ENCODE measurements at places on chromosomes 13 and 19.

DNA sequence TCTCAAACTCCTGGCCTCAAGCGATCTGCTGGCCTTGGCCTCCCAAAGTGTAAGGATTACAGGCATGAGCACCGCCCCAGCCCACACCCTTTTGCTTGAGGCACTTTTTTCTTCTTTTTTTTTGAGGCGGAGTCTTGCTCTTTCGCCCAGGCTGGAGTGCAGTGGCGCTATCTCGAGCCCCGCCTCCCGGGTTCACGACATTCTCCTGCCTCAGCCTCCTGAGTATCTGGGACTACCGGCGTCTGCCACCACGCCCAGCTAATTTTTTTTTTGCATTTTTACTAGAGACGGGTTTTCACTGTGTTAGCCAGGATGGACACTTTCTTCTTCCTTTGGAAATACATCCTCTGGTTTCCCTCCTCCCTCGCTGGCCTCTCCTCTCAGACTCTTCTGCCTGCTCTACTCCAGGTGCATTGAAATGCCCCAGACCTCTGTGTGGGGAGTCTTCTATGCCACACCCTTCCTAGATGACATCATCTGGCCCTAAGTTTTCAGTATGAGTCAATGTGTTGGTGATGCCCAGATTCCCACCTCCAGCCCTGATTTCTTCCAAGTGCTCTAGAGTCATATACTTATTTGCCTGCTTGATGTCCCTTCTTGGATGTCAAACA lies 20.7 kb upstream of the TPT1 start:
- no peak for DNase-seq

DNA sequence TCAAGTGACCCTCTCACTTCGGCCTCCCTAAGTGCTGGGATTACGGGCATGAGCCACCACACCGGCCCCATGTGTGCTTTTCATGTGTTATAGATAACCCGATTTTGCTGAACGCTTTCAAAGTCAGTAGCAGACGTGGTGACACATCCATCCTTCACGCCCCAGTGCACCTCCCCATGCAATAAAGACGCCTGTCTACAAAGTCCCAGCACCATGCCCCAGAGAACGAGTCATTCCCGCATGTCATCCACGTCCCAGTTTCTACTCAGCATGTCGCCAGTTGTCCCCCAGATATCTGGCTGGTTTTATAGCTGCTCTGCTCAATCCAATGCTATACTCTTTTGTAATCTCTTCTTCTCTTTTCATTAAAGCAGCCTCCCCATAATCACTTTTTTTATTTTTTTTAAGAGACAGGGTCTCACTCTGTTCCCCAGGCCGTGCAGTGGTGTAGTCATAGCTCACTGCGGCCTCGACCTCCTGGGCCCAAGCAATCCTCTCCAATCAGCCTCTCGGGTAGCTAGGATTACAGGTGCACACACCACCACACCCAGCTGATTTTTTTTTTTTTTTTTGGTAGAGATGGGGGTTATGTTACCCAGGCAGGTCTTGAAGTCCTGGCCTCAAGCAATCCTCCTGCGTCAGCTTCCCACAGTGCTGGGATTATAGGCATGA lies 42.5 kb downstream of the DNM2 start:
- no peak for DNase-seq

GRCh38 chr13:74682746-74683145 lies 548.5 kb upstream of the KLF12 start:
- DNase-seq: no peak

GRCh38 chr13:40629678-40630384 lies 36.6 kb downstream of the FOXO1 start:
- DNase-seq: no peak

- DNase-seq: no peak
These were observed 118.5 kb upstream of the MIR17HG start for GRCh38 chr13:91228940-91229339.

DNA sequence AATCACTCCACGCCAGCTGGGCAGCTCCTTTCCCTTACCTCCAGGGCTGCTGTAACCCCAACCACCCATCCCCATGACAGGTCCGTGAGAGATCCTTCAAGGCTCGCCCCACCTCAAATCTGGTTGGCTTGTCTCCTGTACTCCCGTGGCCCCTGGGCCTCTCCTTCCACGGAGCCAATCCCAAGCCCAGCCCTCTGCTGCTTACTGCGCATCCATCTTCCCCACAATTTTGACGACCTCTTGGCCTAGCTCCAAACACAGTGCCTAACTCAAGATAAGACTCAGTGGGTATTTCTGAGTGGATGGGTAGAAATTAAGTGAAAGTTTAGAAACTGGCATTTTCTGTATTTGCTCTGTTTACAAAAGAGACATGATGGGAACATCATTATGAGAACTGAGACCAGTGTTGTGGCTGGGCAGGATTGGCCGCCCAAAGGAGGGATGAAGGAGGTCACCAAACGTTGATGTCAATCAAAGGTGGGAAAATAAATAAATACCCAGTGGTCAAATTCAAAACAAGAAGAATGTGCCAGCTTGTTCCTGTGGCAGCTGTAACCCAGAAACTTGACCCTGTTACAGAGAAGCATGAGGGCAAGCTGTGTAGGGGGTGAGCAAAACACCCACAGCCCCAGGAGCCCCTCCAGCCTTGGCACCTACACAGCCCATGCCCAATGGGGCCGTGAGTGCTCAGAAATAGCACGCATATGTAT lies 162.2 kb downstream of the ABCC4 start:
- DNase-seq: no peak

DNA sequence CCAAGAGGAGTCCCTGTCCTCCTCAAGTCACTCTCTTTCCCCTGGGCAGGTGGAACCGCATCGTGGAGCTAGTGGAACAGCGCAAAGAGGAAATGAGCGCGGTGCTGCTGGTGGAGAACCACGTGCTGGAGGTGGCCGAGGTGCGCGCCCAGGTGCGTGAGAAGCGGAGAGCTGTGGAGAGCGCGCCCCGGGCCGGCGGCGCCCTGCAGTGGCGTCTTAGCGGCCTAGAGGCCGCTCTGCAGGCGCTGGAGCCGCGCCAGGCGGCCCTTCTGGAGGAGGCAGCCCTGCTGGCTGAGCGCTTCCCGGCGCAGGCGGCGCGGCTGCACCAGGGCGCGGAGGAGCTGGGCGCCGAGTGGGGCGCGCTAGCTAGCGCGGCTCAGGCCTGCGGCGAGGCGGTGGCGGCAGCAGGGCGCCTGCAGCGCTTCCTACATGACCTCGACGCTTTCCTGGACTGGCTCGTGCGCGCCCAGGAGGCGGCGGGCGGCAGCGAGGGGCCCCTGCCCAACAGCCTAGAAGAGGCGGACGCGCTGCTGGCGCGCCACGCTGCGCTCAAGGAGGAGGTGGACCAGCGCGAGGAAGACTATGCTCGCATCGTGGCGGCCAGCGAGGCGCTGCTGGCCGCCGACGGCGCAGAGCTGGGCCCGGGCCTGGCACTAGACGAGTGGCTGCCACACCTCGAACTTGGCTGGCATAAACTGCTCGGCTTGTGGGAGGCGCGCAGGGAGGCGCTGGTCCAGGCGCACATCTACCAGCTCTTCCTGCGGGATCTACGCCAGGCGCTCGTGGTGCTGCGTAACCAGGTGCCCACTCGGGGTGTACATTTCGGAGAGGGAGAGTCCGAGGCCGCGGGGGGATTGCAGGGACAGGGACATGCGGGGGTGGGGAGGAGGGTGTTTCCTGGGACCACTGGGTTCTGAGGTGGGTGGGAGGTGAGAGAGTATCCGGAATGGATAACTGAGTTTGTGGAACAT lies 52.8 kb downstream of the SPTBN4 start:
- DNase-seq: no peak

- DNase-seq: no peak
These were observed 831 bp downstream of the PGPEP1 start for GRCh38 chr19:18340990-18341868.
